ENCODE measurements at places on chromosomes 4 and X.

- no peaks in the 10 kb centered on the region for H3K36me3 ChIP-seq
- no peak overlapping the region for H3K27ac ChIP-seq
- no peaks in the 10 kb centered on the region for H3K4me1 ChIP-seq
- H3K4me3 ChIP-seq: no peak overlapping the region
- no peak for DNase-seq
Measured at GRCh38 chrX:19388064-19388679, 44.4 kb downstream of the PDHA1 start.

DNA sequence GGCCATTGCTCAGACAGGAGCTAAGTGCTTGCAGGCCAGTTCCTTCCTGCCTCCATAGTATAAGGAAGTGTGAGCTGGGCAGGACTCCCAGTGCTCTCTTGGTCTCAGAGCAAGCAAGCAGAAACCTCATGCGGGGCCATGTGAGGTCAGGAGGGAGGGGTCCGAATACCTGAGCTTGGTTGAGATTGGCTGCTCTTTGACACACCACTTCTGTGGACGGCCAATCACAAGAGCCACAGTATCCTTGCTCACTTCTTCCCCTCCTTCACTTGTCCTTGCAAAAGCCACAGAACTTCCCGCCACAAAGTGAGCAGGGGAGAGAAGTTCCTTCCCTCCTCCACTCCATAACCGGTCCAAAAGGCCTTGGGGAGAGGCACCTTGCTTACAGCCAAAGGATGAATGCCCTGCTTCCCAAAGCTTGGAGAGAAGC is 56.7 kb downstream of the PRPS1 start:
- no peaks in the 10 kb centered on the region for H3K27me3 ChIP-seq
- no peak overlapping the region for H3K4me3 ChIP-seq
- H3K36me3 ChIP-seq: no peaks in the 10 kb centered on the region

DNA sequence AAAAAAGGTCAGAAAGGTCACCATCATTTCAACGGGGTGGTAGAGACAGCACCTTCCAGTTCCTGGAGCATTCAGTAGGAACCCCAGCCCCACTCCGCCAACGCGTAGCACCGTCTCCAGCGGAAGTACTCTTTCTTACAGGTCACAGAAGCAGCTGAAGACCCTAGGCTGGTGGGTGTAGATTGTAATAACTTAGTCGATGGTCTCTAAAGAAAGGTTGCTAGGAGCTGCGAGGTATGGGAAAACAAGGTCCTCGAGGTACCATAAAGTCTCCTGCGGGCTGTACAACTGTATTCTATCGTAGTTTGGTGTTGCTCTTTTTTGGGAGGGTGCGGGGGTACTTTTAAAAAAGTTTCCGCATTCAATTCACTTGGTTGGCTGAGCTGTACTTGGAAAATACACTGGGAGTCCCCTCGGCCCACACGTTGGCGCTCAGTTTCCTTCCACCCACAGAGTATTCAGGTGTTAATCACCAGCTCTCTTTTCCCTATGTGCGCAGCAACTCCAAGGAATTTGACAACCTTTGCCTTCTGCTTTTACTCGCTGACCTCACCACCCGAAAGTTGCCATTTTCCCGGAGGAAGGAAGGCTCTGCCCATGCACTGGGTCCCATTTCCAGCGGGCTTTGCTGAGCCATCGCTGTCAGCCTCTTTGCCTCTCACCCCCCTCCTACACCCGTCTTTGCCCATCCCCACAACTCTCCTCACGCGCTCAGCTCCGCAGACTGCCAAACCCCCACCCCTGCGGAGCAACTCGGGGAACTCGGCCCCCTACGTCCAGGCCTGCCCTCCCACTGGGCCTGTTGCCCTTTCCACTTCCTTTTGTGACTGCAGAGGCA is 4.8 kb upstream of the SOX3 start:
- DNase-seq: no peak
- H3K4me1 ChIP-seq: peaks cover 8% of the 10 kb centered on the region
- H3K4me3 ChIP-seq: no peak overlapping the region
- H3K27me3 ChIP-seq: no peaks in the 10 kb centered on the region
- no peaks in the 10 kb centered on the region for H3K36me3 ChIP-seq
- no peak overlapping the region for H3K27ac ChIP-seq

GRCh38 chr4:172751550-172751949 is 417.1 kb upstream of the GALNT7 start:
- H3K27me3 ChIP-seq: no peaks in the 10 kb centered on the region
- no peaks in the 10 kb centered on the region for H3K4me1 ChIP-seq
- no peak overlapping the region for H3K27ac ChIP-seq
- no peak overlapping the region for H3K4me3 ChIP-seq
- H3K36me3 ChIP-seq: no peaks in the 10 kb centered on the region

DNA sequence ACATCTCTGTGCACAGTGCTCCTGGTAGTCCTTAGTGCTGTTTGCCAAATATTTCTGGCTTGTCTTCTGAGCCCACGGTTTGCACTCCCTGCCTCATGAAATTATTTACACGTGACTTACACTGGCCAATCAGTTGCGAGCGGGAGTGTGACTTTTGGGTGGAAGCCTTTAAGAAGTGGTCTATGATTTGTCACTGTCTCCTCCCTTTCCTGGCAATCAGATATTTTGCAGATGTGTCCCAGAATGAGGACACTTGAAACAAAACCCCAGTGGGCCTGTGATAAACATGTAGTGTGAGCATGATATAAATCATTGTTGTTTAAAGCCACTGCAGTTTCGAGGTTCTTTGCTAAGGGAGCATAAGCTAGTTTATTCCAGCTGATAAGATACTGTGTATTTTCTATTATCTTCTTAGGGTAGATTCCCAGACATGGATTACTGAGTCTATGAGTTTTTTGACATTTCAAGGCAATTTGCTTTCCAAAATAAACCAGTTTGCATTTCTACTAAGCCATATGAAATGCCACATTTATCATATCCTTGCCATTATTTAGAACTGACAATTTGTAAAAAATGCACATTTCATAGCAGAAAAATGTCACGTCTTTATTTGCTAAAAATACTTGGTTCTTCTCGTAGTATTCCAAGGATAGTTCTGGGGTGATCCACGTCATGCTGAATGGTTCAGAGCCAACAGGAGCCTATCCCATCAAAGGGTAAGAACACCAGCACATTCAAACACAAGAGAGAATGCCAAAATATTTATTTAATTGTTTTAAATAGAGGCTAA is 12.0 kb downstream of the BST1 start:
- no peaks in the 10 kb centered on the region for H3K36me3 ChIP-seq
- H3K4me1 ChIP-seq: no peaks in the 10 kb centered on the region
- H3K27me3 ChIP-seq: no peaks in the 10 kb centered on the region
- no peak overlapping the region for H3K27ac ChIP-seq
- DNase-seq: no peak

DNA sequence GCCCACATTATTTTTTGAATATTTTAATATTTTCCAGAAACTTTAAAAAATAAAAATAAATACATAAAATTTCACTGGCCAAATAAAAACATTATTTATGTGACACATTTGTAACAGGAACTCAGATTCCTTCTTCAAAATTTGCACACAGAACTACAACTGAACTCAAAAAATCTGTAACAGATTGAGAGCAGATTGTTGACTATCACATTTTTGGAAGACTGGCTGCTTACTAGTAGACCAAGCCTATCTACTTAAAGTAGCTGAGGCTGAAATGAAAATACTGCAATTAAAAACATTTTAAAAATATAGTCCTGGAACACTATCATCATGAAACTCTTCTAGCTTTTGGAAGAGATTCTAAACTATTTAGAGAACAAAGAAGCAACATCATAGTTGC is 203.9 kb downstream of the SH3BGRL start:
- no peaks in the 10 kb centered on the region for H3K4me1 ChIP-seq
- no peak for DNase-seq
- no peaks in the 10 kb centered on the region for H3K27me3 ChIP-seq

- H3K4me1 ChIP-seq: peaks cover 19% of the 10 kb centered on the region
- H3K27me3 ChIP-seq: no peaks in the 10 kb centered on the region
- DNase-seq: no peak
- H3K4me3 ChIP-seq: no peak overlapping the region
- peaks cover 10% of the 10 kb centered on the region for H3K36me3 ChIP-seq
Measured at GRCh38 chr4:48028696-48029095, 12.1 kb downstream of the NIPAL1 start.

- no peaks in the 10 kb centered on the region for H3K27me3 ChIP-seq
- no peaks in the 10 kb centered on the region for H3K4me1 ChIP-seq
- H3K36me3 ChIP-seq: no peaks in the 10 kb centered on the region
- DNase-seq: no peak
- no peak overlapping the region for H3K4me3 ChIP-seq
Measured at GRCh38 chrX:100417681-100418080, 7.6 kb upstream of the PCDH19 start.

DNA sequence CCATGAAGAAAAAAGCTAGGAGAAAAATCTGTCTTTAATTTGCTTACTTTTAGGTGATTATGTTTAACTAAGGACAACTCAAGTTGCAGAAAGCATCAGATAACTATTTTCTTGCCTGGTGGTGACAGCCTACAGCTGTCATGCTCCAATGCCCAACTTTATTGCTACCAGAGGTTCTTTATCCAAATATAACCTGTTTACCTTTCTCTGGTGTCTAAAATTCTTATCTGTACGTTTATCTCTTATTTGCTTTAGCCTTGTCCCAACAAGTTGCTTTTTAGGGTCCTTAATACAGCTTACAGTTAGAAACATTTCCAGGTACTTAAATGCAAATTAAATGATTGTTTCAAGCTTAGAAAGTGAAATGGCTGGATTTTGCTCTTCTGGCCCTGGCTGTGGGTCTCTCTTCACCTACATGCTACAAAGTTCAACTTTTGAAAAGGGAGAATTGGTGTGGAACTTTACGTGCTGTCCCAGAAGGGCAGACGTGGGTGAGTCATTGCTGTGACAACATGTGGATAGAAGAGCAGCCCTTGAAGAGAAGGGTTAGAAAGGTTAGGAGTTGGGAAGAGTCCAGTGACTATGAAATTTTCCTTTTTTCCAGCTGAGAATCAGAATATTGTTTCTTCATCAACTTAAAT is 60.7 kb downstream of the HPGD start:
- H3K36me3 ChIP-seq: no peaks in the 10 kb centered on the region
- H3K4me3 ChIP-seq: no peak overlapping the region
- peaks cover 2% of the 10 kb centered on the region for H3K4me1 ChIP-seq
- no peak for DNase-seq

DNA sequence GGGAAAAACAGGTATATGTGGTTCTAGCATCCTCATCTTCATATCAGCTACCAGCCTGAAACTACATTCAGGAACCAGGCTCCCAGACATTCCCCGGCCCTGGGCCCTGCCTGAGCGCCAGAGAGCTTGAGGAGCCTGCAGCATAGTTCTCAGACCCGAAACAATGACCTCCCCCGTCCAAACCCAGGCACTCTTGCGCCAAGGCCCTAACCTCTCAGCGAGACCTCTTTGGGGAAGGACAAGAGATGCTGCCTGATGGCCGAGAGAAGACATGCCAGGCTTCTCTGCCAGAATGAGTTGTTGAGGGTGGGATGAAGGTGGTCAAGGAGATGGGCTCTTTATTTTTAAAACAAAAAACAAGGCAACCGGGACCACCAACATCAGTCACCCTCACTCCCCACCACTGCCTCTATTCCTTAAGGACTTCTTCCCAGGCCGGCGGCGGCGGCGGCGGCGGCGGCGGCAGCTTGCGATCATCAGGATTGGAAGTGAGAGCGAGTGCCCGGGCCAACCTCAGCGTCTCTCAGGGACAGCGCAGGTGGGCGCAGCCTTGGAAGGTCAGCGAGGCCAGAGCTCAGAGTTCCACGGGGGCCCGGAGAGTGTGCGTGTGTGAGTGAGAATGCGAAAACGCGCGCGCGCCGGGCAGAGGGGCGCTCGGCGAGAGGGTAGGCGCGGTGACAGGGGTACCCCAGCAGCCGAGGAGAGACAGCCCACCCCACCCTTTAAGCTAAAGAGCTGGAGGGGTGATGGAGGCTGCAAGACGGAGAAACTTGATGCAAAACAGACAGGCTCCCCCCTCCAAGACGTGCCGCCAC is 601 bp downstream of the INPP4B start:
- no peaks in the 10 kb centered on the region for H3K27me3 ChIP-seq
- H3K36me3 ChIP-seq: no peaks in the 10 kb centered on the region
- H3K27ac ChIP-seq: peak overlapping the region; percentile 37
- no peak overlapping the region for H3K4me3 ChIP-seq
- DNase-seq: no peak

DNA sequence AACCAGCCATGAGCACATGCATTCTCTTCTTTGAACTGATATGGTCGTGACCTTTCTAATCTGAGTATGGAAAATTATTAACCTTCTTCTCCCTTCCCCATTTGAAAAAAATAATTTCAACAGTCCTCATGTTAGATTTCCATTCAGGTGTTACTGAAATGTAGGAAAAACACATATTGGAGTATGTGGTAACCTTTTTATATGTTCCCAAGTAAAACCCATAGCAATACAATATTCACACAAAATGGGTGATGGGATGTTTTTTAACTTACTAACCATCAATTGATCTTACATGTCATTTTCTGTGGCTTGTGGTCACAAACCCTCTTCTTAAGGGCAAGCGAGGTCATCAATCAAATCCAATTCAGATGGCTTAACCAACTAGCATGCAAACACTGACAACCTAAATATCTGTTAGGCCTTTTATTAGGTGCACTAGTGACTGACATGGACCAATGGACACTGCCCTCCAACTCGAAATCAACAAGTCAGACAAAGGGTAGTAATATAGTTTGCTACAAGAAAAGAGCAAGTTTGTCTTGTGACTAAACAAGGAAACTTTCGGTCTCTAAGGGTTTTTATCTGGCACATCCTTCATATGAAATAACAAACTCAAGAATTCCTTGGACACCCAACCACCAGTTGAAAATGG is 74.3 kb downstream of the CAMK2D start:
- H3K4me1 ChIP-seq: peaks cover 15% of the 10 kb centered on the region
- no peak for DNase-seq
- H3K27me3 ChIP-seq: no peaks in the 10 kb centered on the region
- no peak overlapping the region for H3K27ac ChIP-seq
- H3K36me3 ChIP-seq: no peaks in the 10 kb centered on the region
- H3K4me3 ChIP-seq: no peak overlapping the region

GRCh38 chr4:30854531-30854930 is 134.4 kb downstream of the PCDH7 start:
- H3K36me3 ChIP-seq: no peaks in the 10 kb centered on the region
- H3K4me3 ChIP-seq: no peak overlapping the region
- no peaks in the 10 kb centered on the region for H3K27me3 ChIP-seq
- no peaks in the 10 kb centered on the region for H3K4me1 ChIP-seq
- DNase-seq: no peak

DNA sequence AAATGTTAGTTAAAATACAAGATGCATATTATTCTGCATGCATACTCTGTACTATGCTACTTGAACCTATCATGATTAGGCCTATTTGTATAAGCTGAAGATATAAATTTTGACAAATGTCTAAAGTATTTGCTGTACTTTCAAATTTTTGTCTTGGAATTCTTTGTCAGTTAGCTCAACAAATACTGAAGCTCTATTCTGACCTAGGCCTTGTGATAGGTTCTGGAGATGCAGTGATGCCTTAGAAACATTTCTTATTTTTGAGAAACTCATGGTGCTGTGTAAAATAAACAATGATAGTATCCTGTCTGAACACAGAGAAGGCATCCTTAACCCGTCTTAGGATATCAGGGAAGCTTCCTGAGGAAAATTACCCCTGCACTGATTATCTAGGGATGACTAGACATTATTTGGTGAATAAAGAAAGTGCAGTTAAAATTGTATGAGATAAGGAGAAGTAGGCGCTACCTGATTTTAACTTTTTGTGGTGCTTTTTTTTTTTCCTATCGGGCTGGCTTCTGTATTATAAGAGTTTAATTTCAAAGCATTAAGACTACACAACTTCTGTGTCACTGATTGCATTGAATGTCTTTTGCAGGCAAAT is 43.4 kb downstream of the MOB1B start:
- peaks cover 2% of the 10 kb centered on the region for H3K4me1 ChIP-seq
- H3K4me3 ChIP-seq: no peak overlapping the region
- H3K27ac ChIP-seq: no peak overlapping the region
- no peak for DNase-seq
- H3K36me3 ChIP-seq: no peaks in the 10 kb centered on the region

All from liver (tissue), 10 donors.